Neuronal stem cell (in vitro differentiated cells): ENCODE measurements at places on chromosomes 5 and 9.

- no peaks in the 10 kb centered on the region for H3K27me3 ChIP-seq
- H3K36me3 ChIP-seq = no peaks in the 10 kb centered on the region
- H3K27ac ChIP-seq = no peak overlapping the region
- peaks cover 48% of the 10 kb centered on the region for H3K4me1 ChIP-seq
Measured at GRCh38 chr9:133960568-133961129, 31.5 kb downstream of the VAV2 start.

DNA sequence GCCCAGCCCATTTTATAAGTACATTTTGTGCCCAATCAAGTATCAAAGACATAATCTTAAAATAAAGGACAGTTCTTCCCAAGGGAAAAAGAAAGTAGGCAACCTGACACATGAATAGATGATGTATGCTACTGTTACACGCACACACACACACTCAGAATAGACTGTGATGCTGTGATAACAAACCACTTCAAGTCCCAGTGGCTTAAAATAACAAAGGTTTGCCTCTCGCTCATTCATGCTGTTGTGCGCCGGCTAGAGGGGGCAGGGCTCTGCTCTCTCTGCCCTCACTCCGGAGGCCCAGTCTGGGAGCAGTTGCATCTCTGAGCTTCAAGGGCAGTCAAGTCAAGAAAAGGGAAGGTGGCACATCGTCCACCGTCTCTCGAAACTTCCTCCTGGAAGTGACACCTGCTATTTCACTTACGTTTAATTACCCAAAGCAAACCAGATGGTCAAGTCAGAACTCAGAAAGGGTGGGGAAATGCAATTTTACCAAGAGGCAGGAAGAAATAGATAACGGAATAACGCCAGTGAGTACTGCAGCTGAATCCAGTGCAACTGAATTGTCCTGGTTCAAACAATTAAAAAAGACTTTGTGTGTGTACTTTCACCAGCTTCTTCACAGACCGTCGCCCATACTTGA, 43.3 kb downstream of the ANKRD33B start:
- H3K27ac ChIP-seq = no peak overlapping the region
- no peaks in the 10 kb centered on the region for H3K27me3 ChIP-seq
- no peak for DNase-seq
- H3K36me3 ChIP-seq = no peaks in the 10 kb centered on the region
- no peak overlapping the region for H3K4me3 ChIP-seq
- H3K4me1 ChIP-seq = peaks cover 10% of the 10 kb centered on the region

DNA sequence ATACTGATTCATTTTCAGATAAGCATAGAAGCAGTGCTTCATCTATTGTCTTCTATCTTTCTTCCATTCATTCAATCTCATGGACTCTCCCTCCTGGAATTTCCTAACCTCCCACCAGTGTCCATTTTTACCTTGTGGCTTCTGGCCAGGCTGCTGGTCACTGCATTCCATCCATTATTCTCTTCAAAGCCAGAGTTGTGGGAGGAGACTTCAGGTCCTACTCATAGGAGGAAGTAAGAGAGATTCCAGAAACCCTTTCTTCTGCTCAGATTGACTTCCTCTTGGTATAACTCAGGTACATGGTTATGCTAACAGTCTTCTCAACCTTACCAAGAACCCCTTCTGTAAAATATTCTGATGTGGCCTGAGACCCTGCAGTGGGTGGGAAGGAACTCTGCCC, 153.3 kb upstream of the SLC12A2 start:
- no peaks in the 10 kb centered on the region for H3K27me3 ChIP-seq
- H3K36me3 ChIP-seq = no peaks in the 10 kb centered on the region
- H3K4me1 ChIP-seq = peaks cover 3% of the 10 kb centered on the region
- no peak for DNase-seq
- no peak overlapping the region for H3K4me3 ChIP-seq

- H3K27ac ChIP-seq = no peak overlapping the region
- DNase-seq = no peak
- H3K36me3 ChIP-seq = no peaks in the 10 kb centered on the region
Measured at GRCh38 chr9:10649076-10649475, 36.3 kb upstream of the PTPRD start.

- no peaks in the 10 kb centered on the region for H3K27me3 ChIP-seq
- no peaks in the 10 kb centered on the region for H3K36me3 ChIP-seq
- no peak for DNase-seq
Measured at GRCh38 chr5:55714339-55714738, 2.2 kb upstream of the SLC38A9 start.

- no peaks in the 10 kb centered on the region for H3K27me3 ChIP-seq
- H3K27ac ChIP-seq = no peak overlapping the region
- H3K4me1 ChIP-seq = peaks cover 7% of the 10 kb centered on the region
- no peaks in the 10 kb centered on the region for H3K36me3 ChIP-seq
- no peak overlapping the region for H3K4me3 ChIP-seq
Measured at GRCh38 chr5:19044311-19044710, 943.7 kb downstream of the CDH18 start.

DNA sequence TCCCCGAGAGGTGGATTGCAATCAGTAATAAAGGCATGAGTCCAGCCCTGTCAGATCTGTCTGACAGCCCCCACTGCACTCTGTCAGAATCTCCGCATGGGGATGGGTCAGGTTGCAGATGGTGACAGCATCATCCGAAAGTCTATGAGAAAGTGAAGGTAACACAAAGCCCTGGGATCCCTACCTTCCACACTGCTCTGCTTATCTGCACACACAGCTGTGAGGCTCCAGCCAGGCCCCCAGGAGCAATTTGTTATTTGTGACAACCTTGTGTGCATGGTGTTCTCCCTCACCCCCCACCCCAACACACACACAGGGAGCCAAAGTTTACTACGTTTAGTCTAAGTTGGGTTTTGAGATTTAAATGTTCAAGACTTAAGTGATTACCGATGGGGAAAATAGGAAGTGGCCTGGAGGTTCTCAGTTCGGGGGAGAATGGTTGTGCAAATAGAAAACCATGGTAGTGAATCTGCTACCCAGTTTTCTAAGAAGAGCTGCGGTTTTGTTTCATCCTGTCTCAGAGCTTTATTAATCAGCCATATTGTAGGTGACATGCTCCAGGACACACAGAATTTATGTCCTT, 92.7 kb downstream of the SV2C start:
- no peak overlapping the region for H3K4me3 ChIP-seq
- H3K36me3 ChIP-seq = no peaks in the 10 kb centered on the region
- no peaks in the 10 kb centered on the region for H3K4me1 ChIP-seq
- no peaks in the 10 kb centered on the region for H3K27me3 ChIP-seq
- DNase-seq = no peak

GRCh38 chr5:26569241-26569928, 469.0 kb downstream of the CDH9 start:
- no peak overlapping the region for H3K4me3 ChIP-seq
- H3K36me3 ChIP-seq = no peaks in the 10 kb centered on the region
- no peak for DNase-seq
- H3K27ac ChIP-seq = no peak overlapping the region

- no peak for DNase-seq
- no peak overlapping the region for H3K27ac ChIP-seq
- H3K27me3 ChIP-seq = no peaks in the 10 kb centered on the region
- H3K4me1 ChIP-seq = peaks cover 33% of the 10 kb centered on the region
- H3K4me3 ChIP-seq = no peak overlapping the region
Measured at GRCh38 chr9:95058795-95059386, 258.6 kb downstream of the FANCC start.

DNA sequence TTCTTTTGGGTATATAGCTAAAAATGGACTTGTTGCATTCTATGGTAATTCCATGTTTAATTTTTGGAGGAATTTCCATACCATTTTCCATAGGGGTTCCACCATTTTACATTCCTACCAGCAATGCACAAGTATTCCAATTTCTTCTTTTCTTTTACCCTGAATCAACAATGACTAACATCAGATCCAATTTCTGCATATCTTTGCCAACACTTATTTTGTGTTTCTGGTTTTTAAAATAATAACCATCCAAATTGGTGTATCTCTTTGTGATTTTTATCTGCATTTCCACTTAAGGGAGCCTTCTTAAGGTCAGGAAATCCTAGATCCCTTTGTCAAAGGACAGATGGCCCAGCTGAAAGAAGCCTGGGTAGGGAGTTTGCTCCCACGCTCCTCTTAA, 29.5 kb upstream of the SMU1 start:
- no peak overlapping the region for H3K4me3 ChIP-seq
- DNase-seq = no peak
- no peaks in the 10 kb centered on the region for H3K36me3 ChIP-seq
- H3K27ac ChIP-seq = no peak overlapping the region
- no peaks in the 10 kb centered on the region for H3K4me1 ChIP-seq

- H3K4me3 ChIP-seq = no peak overlapping the region
- no peaks in the 10 kb centered on the region for H3K36me3 ChIP-seq
- H3K27me3 ChIP-seq = no peaks in the 10 kb centered on the region
- no peaks in the 10 kb centered on the region for H3K4me1 ChIP-seq
Measured at GRCh38 chr5:63145167-63145566, 566.5 kb downstream of the LRRC70 start.

DNA sequence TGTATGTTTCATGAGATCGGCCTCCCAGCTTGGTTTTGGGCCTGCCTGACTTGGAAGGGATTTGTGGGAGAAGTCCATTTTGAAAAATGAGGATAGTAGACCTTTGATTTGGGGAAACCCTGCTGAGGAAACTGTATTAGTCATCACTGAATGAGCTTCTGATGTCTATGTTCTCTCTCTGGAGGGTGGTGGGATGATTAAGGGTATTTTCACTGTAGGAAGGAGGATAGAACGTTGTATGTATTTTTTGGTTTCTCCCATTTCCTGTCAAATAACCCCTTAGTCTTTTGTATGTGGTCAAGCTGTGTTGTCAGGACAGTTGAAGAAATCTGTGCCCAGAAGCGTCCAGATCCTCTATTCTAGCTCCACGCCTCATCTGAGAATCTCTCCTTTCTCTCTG, 151.9 kb downstream of the INSYN2B start:
- no peaks in the 10 kb centered on the region for H3K4me1 ChIP-seq
- no peaks in the 10 kb centered on the region for H3K27me3 ChIP-seq
- H3K4me3 ChIP-seq = no peak overlapping the region
- no peak overlapping the region for H3K27ac ChIP-seq
- H3K36me3 ChIP-seq = no peaks in the 10 kb centered on the region

DNA sequence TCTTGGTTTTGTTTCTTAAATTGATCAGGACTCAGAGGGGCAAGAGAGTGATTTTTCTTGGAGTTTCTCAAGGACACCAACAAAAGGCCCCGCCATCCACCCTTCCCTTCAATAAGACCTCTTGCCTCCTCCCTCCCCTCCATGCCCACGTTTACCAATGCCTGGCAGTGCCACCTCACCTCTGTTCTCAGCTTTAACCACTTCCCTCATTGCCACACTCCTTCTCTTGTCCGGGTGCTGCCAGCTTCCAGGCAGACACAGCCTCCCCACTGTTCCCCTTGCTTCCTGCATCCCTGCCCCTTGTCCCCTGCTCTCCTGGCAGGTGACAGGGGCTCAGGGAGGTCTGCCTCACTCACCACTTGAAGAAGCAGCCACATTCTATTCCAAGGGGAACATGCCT, 90.8 kb downstream of the LHX2 start:
- H3K4me3 ChIP-seq = no peak overlapping the region
- no peak for DNase-seq
- H3K27ac ChIP-seq = no peak overlapping the region
- H3K4me1 ChIP-seq = peaks cover 5% of the 10 kb centered on the region

DNA sequence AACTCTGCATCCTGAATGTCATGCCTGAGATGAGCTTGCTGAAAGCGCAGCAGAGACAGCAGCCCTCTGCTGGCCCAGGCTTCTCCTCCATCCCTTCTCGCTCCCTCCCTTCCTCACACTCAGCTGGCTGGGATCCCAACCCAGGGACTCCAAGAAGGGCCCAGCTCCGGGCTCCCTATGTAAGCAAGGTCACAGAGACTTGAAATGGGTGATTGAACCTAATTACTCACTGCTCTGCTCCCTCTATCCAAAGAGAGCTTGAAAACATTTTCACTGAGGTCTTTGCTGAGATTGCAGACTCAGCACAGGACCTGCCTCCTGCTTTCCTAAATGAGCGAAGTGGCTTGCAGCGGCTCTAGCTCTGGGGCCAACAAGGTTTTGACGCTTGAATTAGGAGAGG, 42.8 kb downstream of the RAPGEF1 start:
- DNase-seq = no peak
- no peak overlapping the region for H3K4me3 ChIP-seq
- peaks cover 16% of the 10 kb centered on the region for H3K4me1 ChIP-seq

DNA sequence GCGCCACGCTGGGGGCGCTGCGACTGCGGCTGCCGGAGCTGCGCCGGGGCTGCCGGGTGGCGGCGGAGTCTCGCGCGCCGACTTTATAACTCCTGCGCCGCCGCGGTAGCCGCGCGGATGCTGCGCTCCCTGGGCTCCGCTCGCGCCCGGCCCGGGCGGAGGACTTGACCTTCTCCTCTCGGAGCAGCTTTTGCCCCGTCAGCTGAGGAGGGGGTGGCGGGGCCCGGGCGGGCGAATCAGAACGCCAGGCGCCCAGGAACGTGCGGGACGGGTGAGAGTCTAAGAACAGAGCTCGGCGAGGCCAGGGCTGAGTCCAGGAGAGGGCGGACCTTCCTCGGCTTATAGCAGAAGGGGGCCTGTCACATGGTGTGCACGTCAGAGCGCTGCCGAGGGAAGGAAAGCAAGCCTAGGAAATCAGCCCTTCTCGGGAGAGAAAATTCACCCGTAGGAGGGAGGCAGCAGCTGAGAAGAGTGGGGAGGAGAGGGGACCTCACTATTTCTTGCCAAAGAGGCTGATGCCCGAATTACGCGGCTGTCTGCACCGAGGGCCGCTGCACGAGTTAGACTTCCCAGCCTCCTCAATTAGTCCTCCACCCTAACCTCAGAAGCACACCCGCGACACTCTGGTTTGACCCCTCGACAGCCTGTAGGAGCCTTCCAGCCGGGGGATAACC, at the start of gene FOXD1:
Gene FOXD1, minus strand, starts transcription at position 315 of the 674 bp plus-strand sequence. CDS start 415 bp downstream, outside the sequence.
- H3K4me1 ChIP-seq = peaks cover 2% of the 10 kb centered on the region
- H3K27me3 ChIP-seq = peaks cover 82% of the 10 kb centered on the region
- H3K4me3 ChIP-seq = peak within 1 kb of the TSS; percentile 74
- H3K27ac ChIP-seq = no peak within 1 kb of the TSS

DNA sequence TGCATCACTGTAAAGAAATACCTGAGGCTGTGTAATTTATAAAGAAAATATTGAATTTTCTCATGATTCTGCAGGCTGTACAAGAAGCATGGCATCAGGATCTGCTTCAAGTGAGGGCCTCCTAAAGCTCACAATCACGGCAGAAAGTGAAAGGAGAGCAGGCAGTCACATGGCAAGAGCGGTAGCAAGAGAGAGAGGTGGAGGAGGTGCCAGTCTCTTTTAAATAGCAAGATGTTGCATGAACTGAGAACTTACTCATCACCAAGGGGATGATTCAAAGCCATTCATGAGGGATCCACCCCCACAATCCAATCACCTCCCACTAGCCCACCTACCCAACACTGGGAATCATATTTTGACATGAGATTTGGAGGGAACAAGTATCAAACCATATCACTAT, 184.5 kb upstream of the PAPPA start:
- no peak overlapping the region for H3K4me3 ChIP-seq
- no peak for DNase-seq
- H3K4me1 ChIP-seq = peaks cover 4% of the 10 kb centered on the region
- H3K27me3 ChIP-seq = no peaks in the 10 kb centered on the region
- H3K36me3 ChIP-seq = no peaks in the 10 kb centered on the region
- H3K27ac ChIP-seq = no peak overlapping the region
